Cortex of kidney (tissue), 1 donor: ENCODE measurements at places on chromosomes 12 and 14.

- no peak for DNase-seq
Measured at GRCh38 chr12:125346362-125346761, 281.1 kb downstream of the AACS start.

DNA sequence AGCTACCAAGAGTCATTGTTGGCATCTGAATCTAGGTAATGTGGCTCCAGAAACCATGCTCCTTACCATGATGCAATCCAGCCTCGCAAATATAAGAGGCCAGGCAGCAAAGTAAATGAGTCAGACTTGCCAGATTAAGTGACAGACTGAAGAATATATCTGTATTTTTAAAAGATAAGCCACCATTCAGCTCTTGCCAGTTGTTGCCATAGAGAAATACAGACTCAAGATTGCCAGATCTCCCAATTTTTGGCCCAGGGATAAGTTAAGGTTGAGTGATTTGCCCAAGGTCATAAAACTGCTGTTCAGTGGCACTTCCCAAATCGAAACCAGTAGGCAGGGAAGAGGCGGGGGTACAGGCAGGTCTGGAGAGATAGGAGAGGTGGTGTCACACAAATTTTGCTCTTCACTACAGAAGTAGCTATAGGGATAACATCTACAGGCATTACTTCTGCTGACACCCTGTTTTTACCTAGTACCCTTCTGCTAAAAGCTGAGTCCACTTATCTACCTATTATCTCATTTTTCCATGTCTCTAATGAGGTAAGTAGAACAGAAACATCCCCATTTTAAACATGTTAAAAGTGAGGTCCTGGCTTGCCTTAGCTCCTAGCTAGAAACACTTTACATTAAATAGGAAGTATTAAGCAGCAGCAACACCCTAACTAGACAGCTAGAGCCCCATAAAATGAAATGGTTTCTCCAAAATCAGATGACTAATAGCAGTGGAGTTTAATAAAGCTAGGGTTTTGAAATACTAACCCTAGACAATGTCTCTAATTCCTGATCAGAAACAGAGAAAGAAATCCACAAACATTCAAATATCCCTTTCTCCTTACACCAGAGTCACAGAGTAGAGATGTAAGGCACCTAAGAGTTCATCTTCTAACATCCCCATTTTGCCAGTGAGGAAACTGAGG lies 19.5 kb downstream of the DCAF5 start:
- no peak for DNase-seq

- DNase-seq = no peak
Measured at GRCh38 chr12:106581543-106582248, 1.1 kb upstream of the RFX4 start.

DNA sequence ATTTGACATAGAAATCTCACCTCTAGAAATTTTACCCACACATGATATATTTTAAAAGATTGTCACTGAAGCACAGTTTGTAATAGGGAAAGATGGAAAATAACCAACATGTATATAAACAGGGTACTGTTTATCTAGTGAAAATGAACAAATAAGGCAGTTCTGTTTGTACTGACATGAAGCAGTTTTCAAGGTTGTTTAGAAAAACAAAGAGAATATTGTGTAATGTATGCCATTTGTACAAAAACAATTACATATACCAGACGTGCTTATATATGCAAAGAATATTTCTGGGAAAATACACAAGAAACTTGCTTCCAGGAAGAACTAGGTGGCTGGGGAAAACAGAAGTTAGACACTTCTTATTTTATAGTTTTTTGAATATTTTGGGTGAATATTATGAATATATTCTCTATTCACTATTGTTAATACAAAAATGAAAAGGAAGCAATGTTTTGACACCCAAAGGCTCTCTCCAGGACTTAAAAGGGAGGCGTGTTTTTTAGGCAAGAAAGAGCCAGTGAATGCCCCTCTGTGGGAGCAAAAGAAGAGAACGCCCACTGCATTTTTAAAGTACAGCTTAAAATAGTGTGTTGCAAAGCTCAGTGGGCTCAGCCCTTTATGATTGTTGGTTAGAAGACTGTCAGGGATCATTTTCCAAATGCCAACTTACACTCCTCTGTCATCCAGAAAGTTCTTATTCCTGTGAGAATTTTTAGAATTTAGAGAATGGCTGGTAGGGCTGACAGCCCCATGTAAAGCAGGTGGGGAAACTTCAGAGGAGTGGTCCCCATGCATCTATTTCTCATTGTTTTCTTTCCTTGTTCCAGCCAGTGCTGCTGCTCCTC lies 59.6 kb upstream of the FERMT2 start:
- DNase-seq = no peak
